ENCODE measurements at places on chromosomes 6 and 20.

DNA sequence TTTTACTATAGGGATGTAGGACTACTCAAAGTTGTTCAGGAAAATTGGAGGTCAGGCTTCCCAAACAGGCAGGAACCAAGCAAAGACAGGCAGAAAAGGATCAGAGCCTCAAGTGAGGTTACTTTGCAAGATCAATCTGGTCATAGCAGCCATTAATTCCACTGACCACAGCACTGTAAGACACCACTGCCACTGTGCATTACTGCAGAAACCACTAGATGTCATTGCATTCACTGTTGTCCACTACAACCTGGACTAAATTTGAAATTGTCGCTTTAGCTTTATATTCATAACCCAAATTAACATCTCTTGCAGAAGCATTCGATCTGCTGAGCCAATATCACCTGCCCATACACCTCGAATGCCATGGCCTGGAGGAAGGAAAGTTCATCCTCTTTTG is 126.9 kb upstream of the UFL1 start:
- DNase-seq: peak; percentile 50

DNA sequence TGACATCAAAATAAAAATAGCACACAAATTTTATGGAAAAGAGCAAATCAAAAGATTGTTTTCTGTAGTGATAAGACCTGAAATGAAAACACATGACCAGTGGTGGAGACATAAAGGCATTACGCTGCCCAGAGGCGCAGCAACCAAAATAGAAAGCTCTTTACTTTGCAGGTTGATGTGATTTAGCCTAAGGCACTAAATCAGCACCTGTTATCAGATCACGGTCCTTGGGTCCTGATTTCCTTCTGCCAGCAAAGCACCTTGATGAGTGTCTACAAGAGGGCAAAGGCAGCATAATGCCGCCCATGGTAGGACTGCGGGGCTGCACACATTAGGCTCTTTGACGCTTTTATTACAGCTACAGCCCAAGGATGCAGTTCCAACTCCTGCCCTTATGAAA is 19.3 kb upstream of the RAMACL start:
- no peak for DNase-seq

DNA sequence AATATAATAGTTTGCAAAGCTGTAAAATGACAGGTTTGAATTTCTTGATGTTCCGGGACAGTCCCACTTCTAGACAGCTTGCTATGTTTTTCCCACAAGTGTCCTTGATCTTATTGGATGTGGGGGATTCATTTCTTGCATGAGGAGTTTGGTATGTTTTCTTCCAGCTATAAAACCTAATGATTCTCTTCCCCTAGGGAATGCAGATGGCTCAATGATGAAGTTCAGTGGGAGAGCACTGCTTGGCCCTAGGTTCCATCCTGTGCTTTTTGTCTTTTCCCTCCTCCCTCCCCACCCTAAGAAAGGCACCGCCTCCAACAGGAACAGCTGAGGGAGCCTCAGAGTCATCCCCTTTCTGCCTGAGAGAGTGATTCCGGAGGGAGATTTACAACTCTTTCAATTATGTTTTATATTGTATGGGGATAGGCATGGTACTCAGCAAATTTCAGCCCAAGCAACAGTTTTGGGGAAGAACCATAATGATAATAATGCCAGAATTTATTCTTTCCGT is 149.2 kb downstream of the PHACTR1 start:
- DNase-seq: no peak

GRCh38 chr6:50825375-50826036 is 6.8 kb downstream of the TFAP2B start:
- no peak for DNase-seq
